Spleen (tissue), 13 donors: ENCODE measurements at places on chromosomes 2 and 18. TPM values are rescaled to one million over a fixed set of nuclear protein-coding genes. Genes with fewer than 3 reads are reported as not detected.

TXNDC9 gene
- 44.3 TPM for total RNA-seq

GRCh38 chr18:79064228-79064627 lies 5.0 kb upstream of the ATP9B start:
- no peak for DNase-seq

GRCh38 chr2:225040142-225040541 lies 2.1 kb downstream of the DOCK10 start:
- DNase-seq, result no peak

- DNase-seq, result no peak
Measured at GRCh38 chr2:48205137-48205798, 299.0 kb upstream of the FBXO11 start.

DNA sequence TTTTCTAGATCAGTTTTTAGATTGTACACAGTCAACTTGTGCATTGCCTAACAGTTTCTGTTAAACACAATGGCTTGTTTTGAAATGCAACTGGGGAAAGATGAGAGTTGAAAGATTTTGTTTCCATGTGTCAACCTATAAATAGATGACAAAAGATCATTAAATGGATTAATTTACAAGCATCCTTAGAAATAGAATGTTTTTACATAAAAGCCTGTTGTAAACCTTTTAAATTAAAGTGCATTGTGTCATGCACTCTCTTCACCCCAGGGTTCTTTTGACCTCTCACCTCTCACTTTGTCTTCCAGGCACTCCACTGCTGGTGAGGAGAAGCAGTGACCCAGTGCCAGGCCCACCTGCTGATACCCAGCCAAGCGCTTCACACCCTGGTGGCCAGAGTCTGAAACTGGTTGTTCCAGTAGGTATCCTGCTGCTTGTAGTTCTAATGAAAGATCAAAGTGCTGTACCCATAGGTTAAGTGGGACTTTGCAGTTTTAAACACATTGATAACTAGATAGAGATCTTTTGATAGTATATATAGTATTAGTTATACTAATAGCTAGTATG lies 502.1 kb downstream of the PARD3B start:
- no peak for DNase-seq

SLC9A4 gene
- total RNA-seq, result not detected
